Cerebellar cortex (tissue), 1 donor: ENCODE measurements at places on chromosomes 5 and 9.

GRCh38 chr5:53926026-53926425 lies 365.6 kb downstream of the NDUFS4 start:
- no peak for DNase-seq

GRCh38 chr5:162637481-162637880 lies 569.9 kb downstream of the GABRG2 start:
- DNase-seq, result no peak

- DNase-seq, result no peak
Measured at GRCh38 chr9:108663422-108663821, 192.4 kb downstream of the ACTL7B start.

- no peak for DNase-seq
Measured at GRCh38 chr5:159741829-159742322, 174.4 kb upstream of the ADRA1B start.

DNA sequence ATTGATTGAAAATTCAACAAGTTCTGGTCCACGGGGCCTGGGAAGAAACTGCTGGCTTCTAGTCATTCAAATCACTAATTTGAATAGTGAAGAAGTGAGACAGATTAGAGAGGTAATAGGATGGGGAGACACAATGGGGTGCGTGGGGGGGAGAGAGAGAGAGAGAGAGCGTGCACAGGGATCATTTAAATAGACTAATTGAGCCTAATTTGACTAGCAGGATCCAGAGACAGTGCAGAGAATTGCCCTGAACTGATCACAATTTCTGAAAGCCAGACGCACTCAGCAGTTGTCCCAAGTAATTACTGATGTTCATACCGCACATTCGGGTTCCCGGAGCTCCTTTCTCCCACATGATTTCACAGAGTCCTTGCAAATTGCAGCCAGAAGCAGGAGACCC lies 50.3 kb upstream of the C5orf58 start:
- DNase-seq, result no peak

DNA sequence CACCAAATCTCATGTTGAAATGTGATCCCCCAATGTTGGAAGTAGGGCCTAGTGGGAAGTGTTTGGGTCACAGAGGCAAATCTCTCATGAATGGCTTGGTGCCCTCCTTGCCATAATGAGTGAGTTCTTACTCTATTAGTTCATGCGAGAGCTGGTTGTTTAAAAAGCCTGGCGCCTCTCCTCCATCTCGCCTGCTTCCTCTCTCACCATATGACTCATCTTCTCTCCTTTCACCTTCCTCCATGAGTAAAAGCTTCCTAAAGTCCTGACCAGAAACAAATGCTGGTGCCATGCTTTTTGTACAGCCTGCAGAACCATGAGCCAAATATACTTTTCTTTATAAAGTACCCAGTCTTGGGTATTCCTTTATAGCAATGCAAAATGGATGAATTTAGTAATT lies 20.9 kb upstream of the ARHGAP26 start:
- DNase-seq, result no peak

GRCh38 chr9:76379494-76379893 lies 14.7 kb downstream of the RFK start:
- no peak for DNase-seq

DNA sequence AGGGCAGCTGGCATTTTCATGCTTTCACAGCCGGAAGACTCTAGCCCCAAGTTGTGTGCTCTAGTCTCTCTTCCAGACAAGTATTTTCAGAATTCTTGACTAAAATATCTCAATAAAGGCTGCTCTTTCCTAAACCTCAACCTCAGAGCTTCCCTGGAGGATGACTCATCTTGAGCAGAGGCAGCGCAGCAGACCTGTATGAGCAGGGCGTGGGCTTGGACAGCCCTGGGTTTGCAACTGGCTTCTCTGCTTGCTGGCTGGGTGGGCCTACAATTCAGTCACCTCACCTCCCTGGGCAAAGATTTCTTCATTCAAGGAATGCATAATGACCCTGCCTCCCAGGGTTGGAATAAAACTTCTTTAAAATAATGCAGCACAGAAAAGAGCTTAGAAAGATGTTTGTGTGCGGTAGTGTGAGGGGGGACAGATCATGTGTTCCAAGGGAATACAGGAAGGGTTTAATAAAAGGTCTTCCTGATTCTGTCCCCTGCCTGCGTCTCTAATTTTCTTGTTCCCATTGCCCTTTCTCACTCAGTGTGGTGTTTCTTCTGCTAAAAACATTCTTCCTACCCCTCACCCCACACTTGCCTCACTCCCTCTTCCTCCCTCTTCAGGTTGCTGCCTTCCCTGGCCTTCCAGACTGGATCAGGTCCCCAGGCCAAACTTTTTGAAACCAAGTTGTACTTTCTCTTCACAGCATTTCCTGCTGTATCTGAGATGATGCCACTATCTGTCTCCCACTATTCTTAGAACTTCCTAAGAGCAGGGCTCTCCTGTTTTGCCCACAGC lies 39.4 kb upstream of the MAP1B start:
- DNase-seq, result no peak

GRCh38 chr5:90881626-90882150 lies 323.1 kb downstream of the ADGRV1 start:
- DNase-seq, result no peak

- no peak for DNase-seq
Measured at GRCh38 chr9:100890321-100890720, 138.2 kb upstream of the PLPPR1 start.

- no peak for DNase-seq
Measured at GRCh38 chr5:154189256-154189818, 1.2 kb upstream of the GALNT10 start.

DNA sequence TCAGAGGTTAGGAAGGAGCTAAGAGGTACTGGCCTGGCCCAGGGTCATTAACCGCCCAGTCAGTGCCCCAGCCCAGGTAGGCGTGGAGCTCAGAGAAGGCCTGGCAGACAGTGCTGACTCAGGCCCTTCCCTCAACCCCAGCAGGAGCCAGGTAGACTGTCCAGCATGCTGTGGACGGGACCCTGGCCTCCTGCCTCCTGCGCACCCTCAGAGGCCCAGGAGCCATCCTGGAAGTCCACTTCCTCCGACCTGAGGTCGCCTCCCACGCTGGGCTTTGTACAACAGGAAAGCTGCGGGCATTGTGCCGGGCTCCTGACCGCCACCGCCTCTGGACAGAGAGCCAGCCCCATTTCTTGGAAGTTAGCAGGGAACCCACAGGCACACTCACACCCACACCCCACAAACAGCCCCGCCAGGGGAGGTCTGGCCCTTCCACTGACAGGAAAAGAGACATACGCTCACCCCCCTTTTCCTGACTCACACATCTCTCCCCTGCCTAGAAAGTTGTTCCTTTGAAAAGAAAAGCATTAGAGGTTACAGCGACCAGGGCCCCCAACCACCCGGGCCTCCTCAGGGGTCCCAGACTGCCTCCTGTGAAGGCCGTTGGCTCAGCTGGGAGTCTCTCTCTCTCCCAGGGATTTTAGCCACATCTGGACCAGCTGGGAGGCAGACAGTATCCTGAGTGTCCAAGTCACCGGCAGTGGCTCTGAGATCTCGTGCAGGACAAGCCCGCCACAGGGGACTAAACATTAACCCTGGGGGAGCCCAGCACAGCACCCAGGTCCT lies 7.7 kb downstream of the RALGDS start:
- no peak for DNase-seq

GRCh38 chr9:36793277-36793676 lies 220.6 kb downstream of the MELK start:
- no peak for DNase-seq

- DNase-seq, result no peak
Measured at GRCh38 chr5:122442938-122443337, 130.9 kb downstream of the SNCAIP start.

DNA sequence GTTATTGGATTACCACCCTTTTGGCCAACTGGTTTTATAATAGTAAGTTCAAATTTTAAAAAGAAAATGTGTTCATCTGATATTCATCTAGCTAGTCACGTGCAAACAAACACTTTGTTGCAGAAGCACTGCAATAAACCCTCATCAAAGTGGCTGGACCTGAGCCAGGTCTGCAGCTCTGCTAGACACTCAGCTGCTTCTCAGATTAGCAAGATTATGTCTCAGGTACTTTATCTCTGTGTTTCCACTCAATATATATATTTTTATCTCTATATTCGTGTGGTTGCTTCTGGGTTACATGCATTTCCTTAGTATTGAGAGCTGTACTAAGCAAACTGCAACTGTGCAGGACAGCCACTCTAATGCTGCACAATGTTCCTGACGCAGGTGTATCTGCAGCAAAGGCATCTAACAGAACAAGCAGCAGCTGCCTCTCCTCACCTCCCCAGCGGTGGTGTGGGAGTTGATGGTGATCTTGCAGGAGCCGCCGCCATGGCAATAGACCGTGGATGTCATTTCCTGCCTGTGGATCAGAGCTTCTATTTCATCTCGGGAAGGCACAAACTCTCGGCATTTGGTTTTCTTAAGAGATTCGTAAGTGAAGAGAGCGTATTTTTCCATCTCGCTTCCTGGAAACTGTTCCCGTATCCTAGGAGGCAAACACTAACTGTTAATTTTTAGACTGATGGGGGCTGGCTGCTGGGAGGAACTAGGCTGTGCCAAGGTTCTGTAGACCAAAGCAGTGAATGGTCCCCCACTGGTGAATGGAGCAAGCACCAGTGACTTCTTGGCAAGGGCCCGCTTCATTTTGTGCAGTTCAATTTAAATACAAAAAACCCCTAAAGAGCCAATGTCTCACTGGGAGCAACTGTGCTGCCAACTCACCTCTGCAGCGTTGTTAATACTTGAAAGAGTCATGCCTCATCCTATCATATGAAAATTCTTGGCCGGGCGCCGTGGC lies 56.7 kb upstream of the RETREG1 start:
- peak; percentile 32 for DNase-seq

- DNase-seq, result no peak
Measured at GRCh38 chr9:130837002-130837511, 2.0 kb downstream of the ABL1 start.

DNA sequence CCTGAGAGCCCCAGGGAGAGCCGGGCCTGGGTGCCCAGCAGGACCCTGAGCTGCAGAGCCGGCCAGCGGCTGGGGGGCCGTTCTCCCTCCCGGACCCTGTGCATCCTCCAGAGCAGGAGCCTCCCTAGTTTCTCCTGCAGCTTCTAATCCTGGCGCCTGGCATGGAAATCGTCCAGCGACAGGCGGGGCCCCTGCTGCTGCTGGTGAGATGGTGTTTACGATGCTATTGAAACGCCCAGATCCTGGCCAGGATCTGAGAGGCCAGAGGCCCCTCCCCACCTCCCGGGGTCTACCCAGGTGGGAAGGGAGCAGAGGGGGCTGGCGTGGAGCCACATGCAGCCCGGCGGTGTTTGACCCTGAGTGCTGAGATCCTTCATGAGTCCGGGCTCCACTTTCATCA lies 38.2 kb upstream of the CEP72 start:
- no peak for DNase-seq

GRCh38 chr5:31397926-31398557 lies 133.9 kb downstream of the DROSHA start:
- DNase-seq, result no peak

DNA sequence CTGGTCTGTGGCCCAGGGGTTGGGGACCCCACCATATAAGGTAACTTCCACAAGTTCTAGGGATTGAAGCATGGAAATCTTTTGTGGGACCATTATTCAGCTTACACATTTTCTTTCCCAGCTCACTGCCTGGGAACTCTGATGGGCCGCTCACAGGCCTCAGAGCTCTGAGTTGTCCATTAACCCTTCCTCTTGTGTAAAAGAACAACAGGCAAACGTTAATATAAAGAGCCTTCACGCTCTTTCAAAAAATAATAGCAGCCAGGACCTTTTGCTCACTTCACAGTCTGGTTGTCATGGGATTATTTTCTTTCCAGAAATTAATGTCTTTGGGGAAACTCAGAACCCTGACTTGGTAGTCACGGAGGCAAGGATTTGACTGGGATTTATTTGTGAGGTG lies 443.3 kb downstream of the AGTPBP1 start:
- DNase-seq, result no peak

DNA sequence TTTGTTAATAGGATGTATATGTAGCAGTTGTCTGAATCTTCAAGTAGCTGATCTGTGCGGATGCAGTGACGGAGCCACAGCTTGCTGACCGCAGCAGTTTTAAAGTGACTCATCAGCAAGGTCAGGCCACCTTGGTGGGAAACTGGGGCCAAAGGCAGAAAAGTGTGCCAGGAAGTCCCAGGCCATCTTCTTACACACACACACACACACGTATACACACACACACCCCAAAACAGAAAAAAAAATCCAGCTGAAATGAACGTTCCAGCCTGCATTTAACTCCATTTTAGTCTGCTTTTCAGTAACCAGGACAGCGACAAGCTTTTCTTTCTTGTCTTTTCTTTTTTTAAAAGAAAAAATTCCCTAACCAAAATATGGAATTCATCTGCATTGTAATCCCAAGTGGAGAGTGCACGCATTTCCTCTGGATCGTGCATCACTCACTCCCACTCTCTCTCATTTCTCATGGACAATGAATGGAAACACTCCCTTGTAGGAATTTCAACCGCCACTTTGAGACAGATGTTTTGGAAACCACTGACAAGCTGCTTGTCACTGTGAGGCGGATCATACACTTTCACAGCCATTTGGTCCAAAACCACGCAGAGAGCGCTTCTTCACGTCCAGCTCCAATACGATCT lies 103.9 kb downstream of the LHFPL2 start:
- no peak for DNase-seq

GRCh38 chr5:34895641-34896419 lies 19.5 kb downstream of the RAD1 start:
- no peak for DNase-seq

GRCh38 chr5:74542482-74542881 lies 98.0 kb downstream of the ENC1 start:
- no peak for DNase-seq

DNA sequence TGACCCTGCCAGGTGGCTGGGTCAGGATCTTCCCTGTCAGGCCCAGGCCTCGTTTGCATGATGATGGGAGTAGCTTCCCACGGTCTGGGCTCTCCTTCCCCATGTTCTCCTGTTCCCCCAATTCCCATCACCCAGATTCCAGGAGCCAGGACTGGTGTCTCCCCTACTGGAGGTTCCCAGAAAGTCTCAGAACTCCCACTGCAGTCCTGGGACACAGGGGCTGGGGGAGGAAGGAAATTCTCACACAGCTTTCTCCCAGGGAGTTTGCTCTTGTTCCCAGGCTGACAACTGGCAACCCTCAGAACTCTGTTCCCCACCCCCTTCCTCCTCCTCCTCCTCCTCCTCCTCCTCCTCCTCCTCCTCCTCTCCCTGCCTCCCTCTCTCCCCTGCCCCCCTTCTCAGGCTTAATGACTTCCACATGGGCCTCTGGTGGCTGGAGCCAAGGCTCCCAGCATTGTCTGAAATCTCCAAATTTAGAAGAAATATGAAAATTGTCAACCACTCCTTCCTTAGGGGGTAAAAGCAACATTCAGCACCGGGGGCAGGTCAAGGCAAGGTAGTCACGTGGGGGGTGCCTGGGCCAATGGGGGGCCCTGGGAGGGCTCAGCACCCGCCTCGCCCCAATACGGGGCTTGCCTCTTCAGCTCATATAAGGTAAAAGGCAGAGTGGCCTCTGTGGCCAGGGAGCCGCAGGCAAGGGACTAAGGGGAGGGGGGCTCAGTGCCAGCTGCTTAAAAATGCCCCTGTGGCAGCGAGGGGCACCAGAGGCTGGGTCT lies 27.3 kb upstream of the IL17B start:
- peak; percentile 33 for DNase-seq

DNA sequence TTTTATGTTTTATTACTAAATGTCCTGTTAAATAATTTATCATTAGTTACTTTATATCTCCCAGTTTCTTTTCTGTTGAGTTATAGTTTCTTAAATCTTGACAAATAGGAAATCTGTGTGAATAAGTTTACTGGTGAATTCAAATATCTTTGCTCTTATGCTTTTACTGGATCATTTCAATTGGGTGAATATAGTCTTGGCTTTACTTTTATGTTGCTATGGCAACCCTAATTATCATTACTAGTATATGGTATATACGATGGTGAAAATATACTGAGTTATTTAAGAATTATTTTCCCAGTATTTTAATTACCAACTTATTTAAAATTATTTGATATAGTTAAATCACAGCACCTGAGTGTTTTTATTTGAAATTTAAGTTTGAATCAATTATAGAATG lies 363.0 kb downstream of the CDH10 start:
- DNase-seq, result no peak
